ENCODE measurements at places on chromosomes 5 and 9.
A peak's percentile ranks its signal among the peaks of the same experiment; 100 is the strongest.

- no peak for DNase-seq
These were observed 261.2 kb downstream of the TAF11L14 start for GRCh38 chr5:17895288-17896033.

GRCh38 chr9:130527651-130528310 is 51.6 kb upstream of the FUBP3 start:
- no peak for DNase-seq

GRCh38 chr5:1892211-1892610 is 9.5 kb upstream of the IRX4 start:
- DNase-seq: no peak

GRCh38 chr9:97943308-97943855 is 5.4 kb upstream of the HEMGN start:
- no peak for DNase-seq

DNA sequence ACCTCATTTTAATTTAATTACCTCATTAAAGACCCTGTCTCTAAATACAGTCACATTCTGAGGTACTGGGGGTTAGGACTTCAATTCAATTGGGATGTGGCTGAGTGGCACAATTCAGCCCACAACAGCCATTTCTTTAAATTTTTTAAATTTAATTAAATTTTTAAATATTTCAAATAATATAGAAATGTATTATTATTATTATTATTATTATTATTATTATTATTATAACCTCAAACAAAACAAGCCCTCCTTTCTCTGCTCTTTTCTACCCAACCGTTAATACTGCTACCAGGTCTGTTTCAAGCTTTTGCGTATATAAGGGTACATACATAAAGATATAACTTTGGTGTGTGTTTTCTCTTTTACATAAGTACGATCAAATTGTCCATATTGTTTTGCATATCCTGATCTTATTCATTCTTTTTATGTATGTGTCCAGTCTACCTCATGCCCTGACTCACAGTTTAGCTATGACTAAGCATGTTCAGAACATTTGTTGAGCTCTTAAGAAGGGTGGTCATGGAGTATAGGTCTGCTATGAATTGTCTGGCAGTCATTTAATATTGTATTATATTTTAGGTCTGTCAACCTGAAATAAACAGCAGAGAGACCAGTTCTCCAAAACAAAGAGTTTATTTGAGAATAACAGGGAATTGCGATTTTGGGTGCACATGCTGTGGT is 16.1 kb upstream of the RAB14 start:
- DNase-seq: no peak

DNA sequence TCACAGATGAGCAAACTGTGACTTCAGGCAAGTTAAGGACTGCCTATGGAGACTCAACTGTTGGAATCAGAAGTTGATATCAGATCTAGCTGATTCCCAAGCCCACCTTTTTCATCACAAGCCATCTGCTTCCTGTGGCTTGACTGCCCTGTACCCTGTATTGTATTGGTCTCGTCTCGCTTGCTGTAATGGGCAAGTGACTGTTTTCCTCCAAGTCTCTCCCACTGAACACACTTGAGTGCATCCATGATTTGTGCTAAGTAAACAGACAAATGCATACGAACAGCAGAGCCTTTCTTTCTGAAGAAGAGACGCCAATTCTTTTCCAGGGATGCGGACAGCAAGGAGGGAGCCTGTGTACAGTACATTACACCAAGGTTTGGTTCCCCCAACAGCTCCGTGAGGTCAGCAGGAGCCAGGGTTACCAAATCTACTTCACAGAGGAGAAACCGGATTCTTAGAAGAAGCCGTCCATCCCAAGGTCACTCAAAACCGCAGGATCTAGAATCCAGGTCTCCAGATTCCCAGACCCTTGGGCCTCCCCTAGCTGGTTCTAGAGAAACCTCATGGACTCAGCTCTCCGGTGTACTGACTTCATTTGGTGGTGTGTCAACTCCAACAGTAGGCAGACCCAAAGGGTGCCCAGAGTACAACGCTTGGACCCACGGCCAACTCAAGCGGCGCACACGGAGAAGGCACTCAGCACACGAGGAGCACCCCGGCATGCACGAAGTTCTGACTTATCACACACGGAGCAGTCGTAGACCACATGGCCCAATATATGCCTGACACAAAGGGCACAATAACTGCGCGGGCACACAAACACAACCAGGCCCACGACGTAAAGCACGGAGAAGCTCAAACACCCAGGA is 1.1 kb downstream of the BAG1 start:
- DNase-seq: peak; percentile 20

DNA sequence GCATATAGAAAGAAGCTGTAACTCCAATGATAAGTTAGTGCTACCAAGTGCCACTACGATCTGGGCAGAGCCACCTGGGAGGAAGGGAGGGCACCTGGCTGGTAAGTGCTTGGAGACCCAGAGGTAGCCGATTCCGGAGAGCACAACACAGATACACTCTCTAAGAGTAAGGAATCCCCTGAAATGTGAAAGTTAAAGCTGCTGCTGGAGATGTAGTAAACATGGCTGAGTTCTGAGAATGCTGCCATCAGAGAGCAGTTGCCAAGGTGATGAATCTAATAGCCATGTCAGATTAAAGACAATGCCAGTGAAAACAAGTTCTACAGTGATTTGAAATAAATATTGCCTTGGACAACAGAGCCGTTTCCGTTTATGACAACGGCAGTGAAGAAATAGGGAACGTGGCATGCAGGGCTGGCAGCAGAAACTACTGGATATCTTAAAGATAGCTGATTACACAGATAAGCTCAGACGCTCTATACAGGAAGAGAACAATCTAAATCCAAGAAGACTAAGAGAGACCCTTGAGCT is 561.2 kb upstream of the C9orf72 start:
- DNase-seq: peak; percentile 14

DNA sequence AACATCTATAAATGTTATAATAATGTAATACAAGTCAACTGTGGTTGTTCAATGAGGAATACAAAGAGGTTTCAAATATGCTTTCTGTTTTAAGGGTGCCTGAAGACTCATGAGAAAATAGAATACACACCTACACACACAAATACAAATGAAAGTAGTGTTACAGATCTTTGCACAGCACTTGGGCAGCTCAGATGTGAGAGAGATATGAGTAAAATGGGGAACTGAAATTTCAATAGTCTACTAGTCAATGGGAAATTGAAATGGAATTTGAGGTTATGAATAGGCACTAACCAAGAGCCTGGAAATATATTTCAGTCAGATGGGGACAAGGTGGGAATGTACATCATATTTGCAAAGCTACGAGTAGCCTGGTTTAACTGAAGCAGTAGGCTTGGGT is 96.6 kb downstream of the ISL1 start:
- no peak for DNase-seq

DNA sequence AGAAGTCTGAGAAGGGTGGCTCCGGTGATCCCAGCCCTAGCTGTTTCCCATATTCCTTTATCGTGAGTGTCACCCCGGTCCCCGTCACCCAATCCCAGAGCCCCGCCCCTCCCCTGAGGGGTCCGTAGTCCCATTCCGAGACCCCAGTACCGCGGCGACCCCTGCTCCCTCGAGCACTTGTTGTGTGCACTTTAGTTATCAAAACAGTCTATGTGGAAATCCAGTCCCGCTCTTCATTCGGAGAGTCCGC is 223 bp downstream of the LRSAM1 start:
- DNase-seq: no peak
